ENCODE measurements at places on chromosomes 7 and 10.

DNA sequence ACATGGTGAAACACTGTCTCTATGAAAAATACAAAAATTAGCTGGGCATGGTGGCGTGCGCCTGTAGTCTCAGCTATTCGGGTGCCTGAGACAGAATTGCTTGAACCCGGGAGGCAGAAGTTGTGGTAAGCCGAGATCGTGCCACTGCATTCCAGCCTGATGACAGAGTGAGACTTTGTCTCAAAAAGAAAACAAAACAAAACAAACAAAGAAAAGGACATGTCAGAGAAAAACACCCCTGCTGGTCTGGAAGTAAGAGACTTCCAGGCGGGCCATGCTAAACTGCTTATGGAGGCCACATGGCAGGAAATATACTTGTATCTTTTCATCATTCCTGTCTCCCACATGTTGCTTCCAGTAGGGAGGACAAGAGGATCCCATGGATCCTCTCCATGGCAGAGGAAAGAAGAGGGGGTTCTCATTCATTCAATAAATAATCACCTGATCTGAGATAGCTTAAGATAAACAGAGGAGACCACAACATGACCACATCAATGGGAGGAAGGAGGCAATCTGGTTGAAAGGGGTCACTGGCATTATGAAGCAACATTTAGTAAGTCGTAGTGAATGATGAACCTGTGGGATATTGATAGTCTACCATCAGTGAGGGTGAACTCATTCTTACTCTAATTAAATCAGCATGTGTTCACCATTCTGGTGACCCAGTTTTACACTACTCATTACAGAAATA lies 60.5 kb upstream of the ZNF138 start:
- no peak for DNase-seq

DNA sequence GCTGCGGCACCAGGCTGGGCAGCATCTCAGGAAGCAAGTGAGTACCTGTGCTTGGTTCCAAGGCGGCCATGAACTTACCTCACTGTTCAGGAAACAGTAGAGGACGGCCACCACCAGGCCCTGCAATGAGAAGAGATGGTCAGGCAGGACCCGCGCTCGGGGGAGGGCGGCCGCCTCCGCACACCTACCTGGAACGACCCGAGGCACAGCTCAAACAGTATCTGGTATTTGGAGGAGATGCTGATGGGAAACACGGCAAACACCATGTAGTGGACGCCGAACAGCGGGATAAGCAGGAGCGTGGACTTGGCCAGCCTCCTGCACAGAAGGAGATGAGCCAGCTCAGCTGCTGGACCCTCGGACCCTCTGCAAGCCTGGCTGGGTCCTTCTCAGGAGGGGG lies 112.9 kb downstream of the VIPR2 start:
- DNase-seq, result no peak

DNA sequence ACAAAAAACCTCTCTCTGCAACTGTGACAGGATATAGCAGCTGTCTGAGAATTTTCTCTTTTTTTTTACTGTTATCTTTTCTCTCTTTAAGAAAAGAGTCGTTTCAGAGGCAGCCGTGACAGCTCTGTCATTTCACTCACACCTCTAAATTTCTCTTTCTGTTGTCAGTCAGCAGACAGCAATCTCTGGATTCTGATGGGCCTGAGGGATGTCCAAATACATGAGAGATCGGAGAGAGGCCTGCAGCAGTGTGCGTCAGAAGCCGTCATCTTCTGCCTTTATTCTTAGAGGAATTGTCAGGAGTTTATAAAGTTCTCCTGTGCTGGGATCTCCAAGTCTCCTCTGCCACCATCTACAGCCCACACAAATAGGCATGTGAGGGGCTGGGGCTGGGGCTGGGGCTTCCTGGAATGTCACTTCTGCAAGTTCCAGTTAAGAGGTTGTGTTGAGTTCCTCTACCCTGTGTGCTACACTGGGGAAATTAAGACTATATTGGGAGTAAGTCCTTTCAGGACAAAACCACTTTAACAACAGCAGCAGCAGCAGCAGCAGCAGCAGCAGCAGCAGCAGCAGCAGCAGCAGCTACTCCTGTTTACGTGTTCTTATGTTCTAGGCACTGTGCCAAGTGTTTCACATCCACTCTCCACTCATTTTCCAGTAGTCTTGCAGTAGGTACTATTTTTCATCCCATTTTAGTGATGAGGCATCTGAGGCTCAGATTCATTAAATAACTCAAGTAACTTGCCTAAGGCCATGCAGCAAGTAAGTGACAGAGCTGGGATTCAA lies 541.3 kb downstream of the LRMDA start:
- peak; percentile 44 for DNase-seq

- DNase-seq, result no peak
Observed at GRCh38 chr10:121947343-121948330, 19.8 kb upstream of the ATE1 start.

GRCh38 chr10:119344381-119344780 lies 137.0 kb downstream of the GRK5 start:
- DNase-seq, result no peak

Measured in astrocyte of the cerebellum (primary cell).